ENCODE measurements at places on chromosomes 7 and 10.
A peak's percentile ranks its signal among the peaks of the same experiment; 100 is the strongest.

GRCh38 chr7:120837599-120837998, 20.3 kb downstream of the TSPAN12 start:
- no peak for DNase-seq

- DNase-seq = no peak
Observed at GRCh38 chr10:130000918-130001317, 36.8 kb upstream of the EBF3 start.

- no peak for DNase-seq
Observed at GRCh38 chr10:105037022-105037421, 395.9 kb downstream of the SORCS3 start.

DNA sequence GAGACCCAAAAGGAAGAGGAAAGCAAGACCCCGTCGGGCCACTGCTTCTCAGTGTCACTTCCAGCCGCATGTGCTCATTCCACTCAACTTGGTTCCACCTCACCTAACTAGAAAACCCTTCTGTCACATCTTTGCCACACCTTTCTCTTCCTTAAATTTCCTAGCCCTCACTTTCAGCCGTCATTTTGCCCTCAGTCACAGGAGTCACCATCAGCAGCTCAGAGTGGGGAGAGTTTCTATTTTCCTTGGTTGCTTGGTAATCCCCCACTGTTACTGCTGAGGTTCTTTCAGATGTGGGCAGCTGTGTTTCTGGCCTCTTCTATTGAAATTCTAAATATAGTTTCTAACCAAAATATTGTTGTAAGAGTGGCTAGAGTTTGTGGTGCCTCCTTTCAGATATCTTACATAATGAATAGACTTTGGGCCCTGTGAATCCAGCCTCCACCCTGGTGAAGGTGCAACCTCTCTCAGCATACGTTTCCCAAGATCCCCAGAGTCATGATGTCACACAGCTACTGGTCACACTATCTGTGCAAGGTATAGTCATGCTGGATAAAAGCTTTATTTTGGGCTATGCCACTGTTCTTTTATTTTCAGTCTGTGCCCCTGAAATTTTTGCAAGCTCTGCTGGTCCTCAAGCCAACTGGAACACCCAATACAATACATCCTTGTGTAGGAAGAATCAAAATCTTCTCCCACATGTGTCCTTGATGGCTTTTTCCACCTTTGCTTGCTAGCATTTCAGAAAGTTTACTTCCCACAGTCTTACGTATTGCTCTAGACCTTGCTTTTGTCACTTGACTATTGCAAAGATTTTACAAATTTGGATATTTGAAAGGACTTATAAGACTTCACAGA, 9.2 kb downstream of the AGBL3 start:
- no peak for DNase-seq

GRCh38 chr10:122357685-122358084, 16.8 kb upstream of the PLEKHA1 start:
- no peak for DNase-seq

GRCh38 chr7:10579561-10579960, 394.1 kb upstream of the PHF14 start:
- DNase-seq = no peak

DNA sequence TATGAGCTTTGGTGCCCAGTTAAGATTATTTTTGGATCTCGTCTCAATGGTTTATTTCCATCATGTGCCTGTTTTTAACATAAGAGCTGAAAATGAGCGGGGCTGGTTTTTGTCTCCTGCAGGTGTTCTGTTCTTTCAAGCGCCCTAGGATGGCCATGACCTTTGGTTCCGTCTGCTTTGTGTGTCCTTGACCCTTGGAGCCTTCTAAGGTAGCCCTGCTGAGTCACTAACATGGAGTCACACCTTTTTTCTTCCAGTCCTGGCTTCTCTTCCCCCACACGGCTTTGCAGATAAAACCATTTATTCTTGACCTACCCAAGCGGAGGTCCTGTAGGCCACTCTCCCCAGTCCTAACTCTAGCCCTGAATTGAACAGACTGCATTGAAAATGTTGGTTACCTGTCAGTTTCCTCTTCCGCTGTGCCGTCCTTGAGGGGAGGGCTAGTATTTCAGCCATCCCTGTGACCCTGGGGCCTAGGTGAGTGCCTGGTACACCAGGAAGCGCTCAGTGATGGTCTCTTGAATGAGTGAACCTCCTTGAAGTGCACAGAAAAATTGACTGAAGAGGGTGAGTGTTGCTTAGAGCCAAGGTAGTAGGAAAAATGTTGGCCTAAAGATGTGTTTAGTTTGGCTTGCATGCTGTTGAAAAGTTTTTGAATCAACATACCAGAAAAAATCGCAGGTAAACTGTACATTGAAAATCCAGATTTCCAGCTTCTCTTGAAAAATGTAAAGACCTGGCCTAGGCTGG, 48.0 kb downstream of the CAMK1D start:
- DNase-seq = no peak

- peak; percentile 27 for DNase-seq
Observed at GRCh38 chr10:132667342-132668047, 118.5 kb downstream of the NKX6-2 start.

- DNase-seq = no peak
Observed at GRCh38 chr7:40470091-40470592, 335.3 kb downstream of the SUGCT start.

- DNase-seq = no peak
Observed at GRCh38 chr10:86540016-86540415, 18.4 kb upstream of the WAPL start.

GRCh38 chr7:106535234-106535932, 125.6 kb downstream of the CCDC71L start:
- DNase-seq = no peak

DNA sequence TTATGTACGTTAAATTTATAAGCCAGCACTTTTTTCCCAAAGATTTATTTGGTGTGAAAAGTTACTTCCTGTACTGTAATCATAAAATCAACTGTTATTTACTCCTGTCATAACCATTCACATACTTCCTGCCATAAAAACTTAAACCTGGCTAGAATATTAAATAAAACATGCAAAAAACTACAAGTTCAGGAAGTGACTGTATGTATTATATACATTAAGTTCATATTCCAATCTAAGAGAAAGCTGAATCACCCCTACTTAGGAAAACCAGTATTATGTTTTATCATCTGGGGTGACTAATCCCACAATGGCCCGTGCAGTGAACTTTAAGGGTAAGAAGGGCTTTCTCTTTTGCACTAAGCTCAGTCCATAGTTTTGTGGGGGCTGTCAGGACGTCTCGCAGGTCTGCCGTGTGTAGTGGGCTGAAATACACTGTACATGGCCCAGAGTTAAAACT, 183.7 kb upstream of the KLF14 start:
- no peak for DNase-seq

DNA sequence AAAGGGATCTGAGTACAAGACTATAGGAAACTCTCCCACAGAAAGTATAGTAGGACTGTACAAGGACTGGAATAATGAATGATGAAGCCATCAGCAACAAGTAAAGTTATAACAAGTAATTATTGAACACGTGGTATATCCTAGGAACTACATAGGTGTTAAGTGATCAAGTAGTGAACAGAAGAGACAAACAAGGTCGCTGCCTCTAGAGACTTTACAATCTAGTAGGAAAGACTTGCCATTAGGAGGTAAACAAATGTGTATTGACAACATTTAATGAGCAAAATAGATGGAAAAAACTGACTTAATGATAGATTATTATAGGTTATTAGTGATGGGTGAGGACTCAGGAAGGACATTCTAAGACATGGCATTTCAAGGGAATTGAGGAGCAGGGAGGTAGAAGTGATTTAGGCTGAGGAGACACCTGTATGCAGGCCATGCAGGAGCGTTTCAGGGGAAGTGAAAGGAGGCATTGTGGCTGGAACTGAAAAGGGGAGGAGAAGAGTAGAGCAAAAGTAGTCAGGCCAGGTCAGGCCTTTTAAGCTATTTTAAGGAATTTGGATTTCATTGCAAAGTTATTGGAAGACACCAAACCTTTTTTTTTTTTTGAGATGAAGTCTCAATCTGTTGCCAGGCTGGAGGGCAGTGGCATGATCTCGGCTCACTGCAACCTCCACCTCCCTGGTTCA, 8.5 kb upstream of the GLCCI1 start:
- no peak for DNase-seq

DNA sequence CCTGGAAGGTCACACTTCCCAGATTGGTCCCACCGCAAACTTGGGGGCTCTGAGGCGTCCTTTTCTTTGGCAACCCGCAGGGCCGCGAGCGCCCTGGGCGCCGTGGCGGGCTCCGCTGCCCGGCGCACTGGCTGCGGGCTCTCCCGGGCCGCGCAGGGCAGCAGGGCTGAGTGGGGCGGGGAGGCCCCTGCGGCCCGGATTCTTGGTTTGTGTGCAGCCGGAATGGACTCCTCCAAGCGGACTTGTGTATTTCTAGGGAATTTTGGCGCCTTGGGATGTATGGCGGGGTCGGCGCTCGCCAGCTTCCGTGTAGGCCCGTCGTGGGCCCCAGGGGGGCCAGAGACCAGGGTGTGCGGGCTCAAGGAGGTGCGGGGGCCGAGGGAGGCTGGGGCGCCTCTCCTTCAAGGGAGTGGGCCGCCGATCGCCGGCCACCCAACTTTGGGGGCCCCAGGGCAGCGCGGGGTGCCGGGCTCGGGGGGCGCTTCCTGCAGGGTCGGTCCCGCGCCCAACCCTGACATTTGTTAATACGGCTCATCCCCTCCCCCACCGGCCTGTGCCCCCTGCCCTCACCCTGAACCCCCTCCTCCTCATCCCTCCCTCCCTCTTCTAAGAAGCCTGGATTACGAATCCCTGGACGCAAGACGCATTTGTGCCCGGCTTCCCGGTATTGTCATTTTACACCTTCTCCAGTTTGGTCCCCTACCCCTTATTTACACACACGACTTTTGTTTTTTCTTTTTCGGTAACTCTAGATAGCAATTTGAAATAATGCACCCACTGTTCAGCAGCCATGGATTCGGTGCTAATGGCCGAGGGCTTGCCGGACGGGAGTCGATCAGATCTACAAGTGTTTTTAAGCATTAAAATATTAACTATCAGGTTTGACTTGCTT, 2.5 kb downstream of the TCF7L2 start:
- DNase-seq = peak; percentile 38

DNA sequence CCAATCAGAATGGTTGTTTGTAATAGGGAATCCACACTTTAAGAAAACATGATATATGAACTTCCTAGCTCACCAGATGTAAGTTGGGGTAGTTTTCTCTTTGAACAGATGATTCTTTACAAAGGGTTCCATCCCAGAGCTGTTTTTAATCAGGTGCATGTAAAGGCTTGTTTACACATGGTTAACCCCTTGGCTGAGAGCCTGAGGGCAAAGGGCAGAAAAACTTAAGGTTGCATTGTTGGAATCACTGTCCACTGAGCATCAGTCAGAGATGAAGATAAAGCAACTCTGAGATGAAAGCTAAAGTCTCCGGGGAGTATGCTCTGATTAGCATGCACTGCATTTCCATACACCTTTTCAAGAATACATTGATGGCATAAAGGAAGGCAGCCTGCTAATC, 518.2 kb downstream of the SORCS3 start:
- DNase-seq = no peak

GRCh38 chr10:119545310-119545709, 2.8 kb upstream of the RGS10 start:
- no peak for DNase-seq

DNA sequence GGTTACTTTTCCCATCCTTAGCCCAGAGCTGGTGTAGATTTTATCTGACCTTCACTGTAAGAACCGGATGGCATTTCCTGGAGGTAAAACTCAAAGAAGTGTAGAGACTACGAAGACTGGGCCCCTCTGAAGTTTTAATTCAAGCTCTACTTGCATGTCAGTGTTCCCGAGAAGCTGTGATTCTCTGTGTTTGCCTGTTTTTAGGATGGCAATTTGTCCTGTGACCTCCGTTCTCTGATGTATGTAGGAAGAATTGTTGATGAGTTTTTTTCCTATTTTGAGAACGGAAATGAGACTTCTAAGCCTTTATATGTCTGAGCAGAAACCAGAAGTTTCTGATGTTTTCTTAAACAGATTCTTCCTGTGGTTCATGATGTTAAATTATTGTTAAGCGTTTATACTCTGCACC, 94.1 kb downstream of the CDCA7L start:
- no peak for DNase-seq

DNA sequence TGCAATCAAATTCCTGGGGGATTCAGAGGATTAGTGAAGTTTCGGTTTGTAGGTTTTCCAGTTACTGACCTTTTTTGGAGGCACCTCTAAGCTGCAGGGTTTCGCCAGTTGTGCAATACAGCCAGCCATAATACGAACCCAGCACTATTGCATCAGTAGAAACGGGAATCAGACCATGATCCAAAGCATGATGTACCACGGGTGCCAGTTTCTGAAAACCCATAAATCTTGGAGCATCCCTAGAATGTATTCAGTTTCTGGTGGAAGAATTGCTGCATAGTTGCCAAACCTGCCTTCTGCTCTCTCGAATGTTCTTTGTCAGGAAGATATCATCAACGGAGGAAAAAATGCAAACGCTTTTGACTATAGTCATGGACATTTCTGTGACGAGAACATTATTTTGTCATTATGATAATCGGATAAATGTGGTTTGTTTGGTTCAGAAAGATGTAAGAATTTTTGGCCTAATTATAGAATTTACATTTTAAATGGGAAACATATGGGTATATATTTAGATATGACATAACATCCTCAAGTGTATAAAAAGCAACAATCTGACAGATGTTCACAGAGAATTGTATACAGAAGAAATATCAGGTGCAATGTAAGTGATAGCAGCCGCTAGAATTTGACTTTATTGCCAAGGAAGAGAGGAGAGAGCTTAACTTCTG, 186.2 kb upstream of the PRKCQ start:
- peak; percentile 54 for DNase-seq

GRCh38 chr10:125124907-125125306, 35.5 kb downstream of the CTBP2 start:
- DNase-seq = no peak

- no peak for DNase-seq
Observed at GRCh38 chr7:50717181-50717580, 65.5 kb downstream of the GRB10 start.

DNA sequence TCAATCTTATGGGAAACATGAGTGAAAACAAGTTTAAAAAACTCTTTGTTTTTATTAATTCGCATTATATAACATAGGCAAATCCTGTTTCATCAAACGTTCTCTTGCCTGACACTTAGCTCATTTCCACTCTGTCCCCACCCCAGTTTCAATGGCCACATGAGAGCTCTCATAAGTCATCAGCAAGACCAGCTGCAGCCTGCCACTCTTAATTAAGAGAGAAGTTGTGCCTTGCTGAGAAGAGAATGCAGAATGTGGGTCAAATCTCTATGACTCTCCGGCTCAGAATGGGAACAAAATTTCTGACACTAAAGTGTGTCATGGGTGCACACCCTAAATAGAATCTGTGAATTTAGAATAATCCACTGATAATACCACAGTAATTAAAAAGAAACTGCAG, 39.6 kb downstream of the ASAH2 start:
- DNase-seq = no peak

DNA sequence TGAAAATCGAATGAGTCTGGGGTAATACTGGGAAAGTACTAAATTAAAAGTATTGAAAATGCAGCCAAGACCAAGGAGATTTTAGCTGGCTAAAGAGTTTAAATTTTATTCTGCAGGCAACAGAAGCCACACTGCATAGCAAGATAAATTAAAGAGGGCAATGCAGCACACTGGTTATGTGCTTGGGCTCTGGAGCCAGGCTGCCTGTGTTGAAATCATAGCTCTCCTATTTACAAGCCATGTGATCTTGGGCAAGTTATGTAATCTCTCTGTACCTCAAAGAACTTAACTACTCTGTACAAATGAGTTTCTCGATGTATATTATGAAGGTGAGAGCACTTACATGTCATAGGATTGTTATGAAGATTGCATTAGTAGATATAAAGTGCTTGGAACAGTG, 9.9 kb downstream of the SLC25A13 start:
- peak; percentile 69 for DNase-seq

GRCh38 chr10:79346388-79347225, 662 bp upstream of the PPIF start:
- DNase-seq = no peak
